Tibial artery (tissue), 4 donors: ENCODE measurements at places on chromosomes 5 and 9.
A peak's percentile ranks its signal among the peaks of the same experiment; 100 is the strongest.

GRCh38 chr9:19181561-19181960 lies 48.9 kb upstream of the DENND4C start:
- H3K27me3 ChIP-seq = no peaks in the 10 kb centered on the region
- no peak for DNase-seq
- no peak overlapping the region for H3K27ac ChIP-seq
- H3K4me3 ChIP-seq = no peak overlapping the region
- no peaks in the 10 kb centered on the region for H3K4me1 ChIP-seq

- no peaks in the 10 kb centered on the region for H3K27me3 ChIP-seq
- no peak overlapping the region for H3K27ac ChIP-seq
- H3K4me1 ChIP-seq = no peaks in the 10 kb centered on the region
- no peak overlapping the region for H3K4me3 ChIP-seq
- no peak for DNase-seq
Observed at GRCh38 chr5:65816729-65817128, 94.7 kb downstream of the NLN start.

GRCh38 chr9:89613912-89614892 lies 9.4 kb downstream of the GADD45G start:
- H3K27me3 ChIP-seq = no peaks in the 10 kb centered on the region
- H3K4me1 ChIP-seq = no peaks in the 10 kb centered on the region
- no peaks in the 10 kb centered on the region for H3K36me3 ChIP-seq
- H3K27ac ChIP-seq = no peak overlapping the region

- H3K4me3 ChIP-seq = no peak overlapping the region
- DNase-seq = peak; percentile 59
- H3K4me1 ChIP-seq = no peaks in the 10 kb centered on the region
- H3K36me3 ChIP-seq = no peaks in the 10 kb centered on the region
- no peaks in the 10 kb centered on the region for H3K27me3 ChIP-seq
Observed at GRCh38 chr9:114094971-114095370, 4.1 kb downstream of the KIF12 start.

GRCh38 chr9:136060671-136061371 lies 34.3 kb downstream of the NACC2 start:
- DNase-seq = no peak
- H3K27me3 ChIP-seq = no peaks in the 10 kb centered on the region
- no peak overlapping the region for H3K4me3 ChIP-seq
- H3K4me1 ChIP-seq = peaks cover 31% of the 10 kb centered on the region
- H3K27ac ChIP-seq = no peak overlapping the region

DNA sequence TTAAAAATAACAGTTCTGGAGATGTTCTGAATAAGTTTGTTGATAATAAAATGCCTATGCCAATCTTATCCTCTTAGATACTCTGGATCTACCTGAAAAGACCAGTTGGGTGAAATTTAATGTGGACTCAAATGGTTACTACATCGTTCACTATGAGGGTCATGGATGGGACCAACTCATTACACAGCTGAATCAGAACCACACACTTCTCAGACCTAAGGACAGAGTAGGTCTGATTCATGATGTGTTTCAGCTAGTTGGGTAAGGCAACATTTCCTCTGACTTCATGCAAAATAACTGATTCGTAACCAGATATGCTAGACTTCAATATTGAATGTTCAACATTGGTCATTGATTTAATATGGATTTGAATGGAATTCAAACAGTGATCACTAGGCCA lies 27.0 kb downstream of the ERAP2 start:
- no peak overlapping the region for H3K4me3 ChIP-seq
- no peak for DNase-seq
- H3K4me1 ChIP-seq = no peaks in the 10 kb centered on the region
- H3K27ac ChIP-seq = no peak overlapping the region
- H3K36me3 ChIP-seq = no peaks in the 10 kb centered on the region

DNA sequence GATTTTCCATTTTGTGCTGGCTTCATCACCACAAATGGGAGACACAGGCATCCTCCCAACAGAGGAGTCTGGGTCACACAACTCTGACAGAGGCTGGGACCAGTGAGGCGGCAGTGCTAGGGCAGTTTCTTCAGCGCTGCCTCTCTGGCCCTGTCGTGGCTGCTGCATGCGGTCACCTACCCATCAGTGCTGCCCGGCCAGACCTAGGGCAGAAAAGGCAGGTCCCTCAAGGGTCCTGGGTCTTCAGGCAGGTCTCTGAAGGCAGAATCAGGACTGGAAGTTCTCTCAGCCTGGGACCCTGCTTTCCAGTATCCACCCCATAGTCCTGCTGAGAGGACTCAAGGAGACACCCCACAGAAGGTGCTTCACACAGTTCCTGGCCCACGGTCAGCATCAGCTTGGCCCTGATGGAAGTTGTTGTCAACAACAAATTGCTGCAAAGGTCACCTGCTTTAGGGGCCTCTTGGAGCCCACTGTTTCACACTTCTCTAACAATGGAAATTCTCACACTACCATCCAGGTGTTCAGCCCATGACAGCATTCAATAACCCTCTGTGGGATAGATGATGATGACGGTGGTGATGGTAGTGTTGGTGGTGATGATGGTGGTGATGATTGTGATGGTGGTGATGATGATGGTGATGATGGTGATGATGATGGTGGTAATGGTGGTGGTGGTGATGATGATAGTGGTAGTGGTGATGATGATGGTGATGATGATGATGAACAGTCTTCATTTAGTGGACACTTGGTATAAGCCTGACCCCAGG lies 146.4 kb upstream of the PPP1R26 start:
- H3K4me3 ChIP-seq = no peak overlapping the region
- no peaks in the 10 kb centered on the region for H3K36me3 ChIP-seq
- no peak overlapping the region for H3K27ac ChIP-seq

- no peaks in the 10 kb centered on the region for H3K36me3 ChIP-seq
- H3K4me3 ChIP-seq = no peak overlapping the region
- DNase-seq = no peak
- H3K4me1 ChIP-seq = no peaks in the 10 kb centered on the region
- H3K27ac ChIP-seq = no peak overlapping the region
- H3K27me3 ChIP-seq = no peaks in the 10 kb centered on the region
Observed at GRCh38 chr5:152116934-152117333, 192.3 kb upstream of the GLRA1 start.

DNA sequence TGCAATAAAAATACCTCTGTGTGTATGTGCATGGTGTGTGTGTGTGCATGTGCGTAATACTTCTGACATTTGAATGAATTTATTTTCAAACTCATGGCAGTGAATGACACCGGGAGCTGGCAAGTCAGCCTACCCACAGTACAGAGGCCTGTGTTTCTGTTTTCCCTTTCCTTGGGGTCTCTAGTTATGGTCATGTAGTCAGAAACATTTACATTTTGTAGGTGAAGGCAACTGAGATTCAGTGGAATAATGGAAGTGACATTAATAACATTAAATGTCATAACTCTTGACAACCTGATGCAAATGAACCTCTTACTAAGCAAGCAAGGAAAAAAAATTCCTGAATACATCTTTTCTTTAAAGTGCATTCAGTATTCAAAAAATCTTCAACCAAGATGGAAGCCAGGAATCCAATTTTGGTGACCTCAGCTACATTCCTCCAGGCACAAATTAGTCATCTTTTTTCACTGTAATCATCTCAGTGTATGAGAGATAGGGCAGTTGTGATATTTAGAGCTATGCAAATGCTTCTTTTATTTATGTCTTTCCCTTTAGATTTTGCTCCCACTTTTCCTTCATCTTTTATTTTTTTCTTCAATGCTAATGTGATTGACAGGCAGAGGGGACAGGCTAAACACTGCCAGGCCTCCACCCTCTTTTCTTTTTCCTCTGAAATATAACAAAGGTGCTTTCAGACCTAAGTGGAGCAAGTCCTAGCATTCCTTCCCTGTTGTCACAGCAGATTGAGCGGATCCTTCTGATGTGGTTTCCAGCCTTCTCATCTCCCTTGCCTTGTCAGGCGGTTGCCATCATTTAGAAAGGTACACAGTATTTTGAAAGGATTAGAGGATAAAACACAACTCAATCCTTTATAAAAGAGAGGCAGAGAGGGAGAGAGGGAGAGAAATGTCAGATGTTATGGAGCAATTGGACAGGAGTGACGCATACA lies 569.8 kb upstream of the ADAMTS16 start:
- no peak overlapping the region for H3K27ac ChIP-seq
- H3K36me3 ChIP-seq = no peaks in the 10 kb centered on the region
- no peaks in the 10 kb centered on the region for H3K4me1 ChIP-seq

DNA sequence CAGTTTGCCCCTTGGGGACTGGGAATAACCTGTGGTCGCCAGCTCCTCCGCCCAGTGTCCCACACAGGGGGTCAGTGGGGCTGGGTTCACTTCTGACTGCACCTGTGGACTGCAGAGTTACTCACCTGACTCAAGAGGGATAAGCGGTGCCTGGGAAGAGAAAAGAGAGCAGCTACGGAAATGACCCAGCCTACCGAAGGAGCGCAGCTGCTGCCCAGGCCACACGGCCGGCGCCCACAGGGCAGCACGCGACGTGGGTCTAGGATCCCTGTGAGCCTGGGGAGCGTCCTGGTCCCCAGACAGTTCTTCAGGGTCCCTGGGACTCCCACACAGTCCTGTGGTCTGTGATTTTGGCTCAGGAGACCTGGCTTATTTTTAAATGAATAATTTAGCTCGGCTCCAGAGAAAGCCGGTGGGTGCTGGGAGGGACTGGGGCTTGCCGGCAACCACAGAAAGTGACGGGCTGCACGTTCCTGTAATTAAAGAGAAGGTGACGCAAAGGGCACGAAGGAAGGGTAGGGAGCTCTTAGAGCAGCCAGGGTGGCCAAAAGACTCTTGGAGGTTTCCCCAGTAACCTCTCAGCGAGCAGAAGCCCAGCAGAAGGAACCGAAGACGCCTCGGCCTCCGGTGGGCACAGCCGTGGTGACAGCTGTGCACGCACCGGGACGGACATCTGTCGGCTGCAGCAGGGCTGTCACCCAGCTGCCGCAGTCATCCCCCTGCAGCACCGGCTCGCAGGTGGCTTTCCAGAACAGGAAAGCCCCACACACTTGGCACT lies 97.5 kb upstream of the FCN2 start:
- no peak for DNase-seq
- H3K4me3 ChIP-seq = no peak overlapping the region
- peaks cover 21% of the 10 kb centered on the region for H3K4me1 ChIP-seq
- no peak overlapping the region for H3K27ac ChIP-seq

GRCh38 chr9:5817862-5818261 lies 15.1 kb downstream of the ERMP1 start:
- no peak overlapping the region for H3K27ac ChIP-seq
- H3K4me3 ChIP-seq = no peak overlapping the region
- H3K4me1 ChIP-seq = no peaks in the 10 kb centered on the region
- H3K36me3 ChIP-seq = peaks cover 25% of the 10 kb centered on the region

DNA sequence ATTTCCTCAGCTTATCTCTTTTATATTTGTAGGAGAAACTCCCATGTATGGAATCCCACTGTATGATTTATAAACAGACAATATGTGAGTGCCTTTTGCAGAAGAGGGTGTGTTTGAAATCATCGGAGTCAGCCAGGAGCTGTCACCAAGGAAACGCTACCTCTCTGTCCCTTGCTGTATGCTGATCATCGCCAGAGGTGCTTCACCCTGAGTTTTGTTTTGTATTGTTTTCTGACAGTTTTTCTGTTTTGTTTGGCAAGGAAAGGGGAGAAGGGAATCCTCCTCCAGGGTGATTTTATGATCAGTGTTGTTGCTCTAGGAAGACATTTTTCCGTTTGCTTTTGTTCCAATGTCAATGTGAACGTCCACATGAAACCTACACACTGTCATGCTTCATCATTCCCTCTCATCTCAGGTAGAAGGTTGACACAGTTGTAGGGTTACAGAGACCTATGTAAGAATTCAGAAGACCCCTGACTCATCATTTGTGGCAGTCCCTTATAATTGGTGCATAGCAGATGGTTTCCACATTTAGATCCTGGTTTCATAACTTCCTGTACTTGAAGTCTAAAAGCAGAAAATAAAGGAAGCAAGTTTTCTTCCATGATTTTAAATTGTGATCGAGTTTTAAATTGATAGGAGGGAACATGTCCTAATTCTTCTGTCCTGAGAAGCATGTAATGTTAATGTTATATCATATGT lies 18.0 kb upstream of the CTSL start:
- no peak for DNase-seq
- H3K4me3 ChIP-seq = no peak overlapping the region
- H3K36me3 ChIP-seq = peaks cover 14% of the 10 kb centered on the region
- peaks cover 13% of the 10 kb centered on the region for H3K4me1 ChIP-seq
- no peaks in the 10 kb centered on the region for H3K27me3 ChIP-seq
- no peak overlapping the region for H3K27ac ChIP-seq

GRCh38 chr5:167912941-167913665 lies 378.3 kb upstream of the WWC1 start:
- no peak for DNase-seq
- H3K27me3 ChIP-seq = no peaks in the 10 kb centered on the region
- no peak overlapping the region for H3K4me3 ChIP-seq
- no peaks in the 10 kb centered on the region for H3K36me3 ChIP-seq
- no peak overlapping the region for H3K27ac ChIP-seq

DNA sequence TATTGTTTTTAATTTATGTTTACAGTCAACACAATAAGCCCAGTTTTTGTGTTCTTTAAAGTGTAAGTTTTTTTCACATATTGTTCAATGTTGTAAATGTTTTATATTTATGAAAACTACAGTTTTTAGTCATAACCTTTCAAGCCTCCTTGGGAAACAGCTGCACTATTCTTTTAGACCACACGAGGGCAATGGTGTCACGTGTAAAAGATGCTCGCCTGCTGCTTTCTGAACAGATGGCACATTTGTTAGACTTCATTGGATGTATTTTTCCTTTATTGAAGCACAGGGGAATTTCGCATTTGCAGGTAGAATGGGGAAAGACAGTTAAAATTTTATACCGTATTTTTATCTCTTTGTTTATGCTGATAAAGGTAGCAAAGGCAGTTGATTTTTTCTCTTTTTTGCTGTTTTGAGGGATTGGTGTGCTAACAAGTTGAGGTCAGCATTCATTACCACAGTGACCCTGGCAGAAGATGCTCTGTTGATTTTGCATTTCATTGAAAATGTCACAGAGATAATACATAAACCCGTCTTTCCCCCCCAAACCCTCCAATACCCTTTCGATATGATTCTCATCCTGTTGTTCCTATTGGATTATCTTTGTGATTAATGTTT lies 59.0 kb downstream of the MAT2B start:
- H3K4me3 ChIP-seq = no peak overlapping the region
- peak; percentile 67 for DNase-seq
- H3K4me1 ChIP-seq = peaks cover 6% of the 10 kb centered on the region
- peaks cover 27% of the 10 kb centered on the region for H3K27me3 ChIP-seq
- H3K27ac ChIP-seq = no peak overlapping the region

DNA sequence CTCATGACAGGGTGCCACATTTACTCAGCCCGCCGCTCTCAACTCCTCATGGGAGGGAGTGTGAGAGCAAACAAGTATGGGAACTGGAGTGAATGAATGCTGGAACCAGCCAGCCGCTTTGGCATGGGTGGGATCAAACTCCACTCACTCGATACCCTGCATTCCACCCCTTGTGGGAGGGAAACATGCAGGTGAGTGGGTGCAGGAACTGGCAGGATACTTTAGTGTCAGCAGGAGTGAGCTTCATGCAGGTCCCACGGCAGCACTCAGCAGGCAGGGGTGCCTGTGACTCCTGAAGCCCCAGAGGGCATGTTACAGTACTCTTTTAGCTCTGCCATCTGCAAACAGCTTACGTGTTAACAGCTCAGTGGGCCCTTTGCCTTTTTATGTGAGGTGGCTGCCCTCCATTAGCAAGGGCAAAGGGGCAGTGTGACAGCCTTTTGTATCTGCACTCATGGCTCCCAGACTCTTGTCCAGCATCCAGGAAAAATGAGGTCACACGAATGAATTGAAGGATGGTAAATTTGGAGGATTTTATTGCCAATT lies 433.2 kb upstream of the NMUR2 start:
- no peak for DNase-seq
- H3K36me3 ChIP-seq = no peaks in the 10 kb centered on the region
